Cortex of kidney (tissue), 1 donor: ENCODE measurements at places on chromosomes 3 and 15.

- no peak for DNase-seq
Measured at GRCh38 chr3:373193-373779, 176.7 kb downstream of the CHL1 start.

GRCh38 chr15:36301947-36302346 lies 277.5 kb upstream of the CDIN1 start:
- DNase-seq, result no peak

- DNase-seq, result no peak
Measured at GRCh38 chr15:70853973-70854665, at the start of gene LARP6. Gene LARP6, minus strand, starts transcription at chr15:70854157. Its CDS starts 69 bp downstream, at chr15:70854088.

- no peak for DNase-seq
Measured at GRCh38 chr3:125634336-125634950, 39.1 kb upstream of the OSBPL11 start.

- no peak for DNase-seq
Measured at GRCh38 chr3:179297971-179298725, 24.7 kb upstream of the ZNF639 start.

GRCh38 chr3:17980863-17981262 lies 238.4 kb upstream of the TBC1D5 start:
- no peak for DNase-seq

- DNase-seq, result no peak
Measured at GRCh38 chr15:27057904-27058645, 87.1 kb downstream of the GABRG3 start.

- DNase-seq, result no peak
Measured at GRCh38 chr3:26229801-26230200, 392.8 kb upstream of the LRRC3B start.

DNA sequence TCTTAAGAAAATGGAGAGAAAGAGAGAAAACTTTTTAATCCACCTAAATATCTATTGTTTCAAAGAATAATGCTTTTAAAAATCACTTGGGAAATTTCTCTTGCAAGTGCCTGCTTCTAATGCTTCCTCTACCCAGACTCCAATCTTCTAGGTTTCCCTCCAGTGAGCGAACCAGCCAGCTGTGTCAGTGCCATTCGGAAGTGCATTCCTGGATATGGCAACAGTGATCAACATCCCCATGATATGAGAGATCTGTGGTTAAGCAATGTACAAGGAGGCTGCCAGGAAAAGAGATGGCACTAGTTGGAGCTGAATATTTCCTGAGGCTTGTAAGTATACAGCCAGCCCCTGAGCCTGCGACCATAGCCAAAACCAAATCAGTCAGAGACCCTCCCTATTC lies 53.3 kb upstream of the KCNMB2 start:
- no peak for DNase-seq
